ENCODE measurements at places on chromosomes 3 and 15.

DNA sequence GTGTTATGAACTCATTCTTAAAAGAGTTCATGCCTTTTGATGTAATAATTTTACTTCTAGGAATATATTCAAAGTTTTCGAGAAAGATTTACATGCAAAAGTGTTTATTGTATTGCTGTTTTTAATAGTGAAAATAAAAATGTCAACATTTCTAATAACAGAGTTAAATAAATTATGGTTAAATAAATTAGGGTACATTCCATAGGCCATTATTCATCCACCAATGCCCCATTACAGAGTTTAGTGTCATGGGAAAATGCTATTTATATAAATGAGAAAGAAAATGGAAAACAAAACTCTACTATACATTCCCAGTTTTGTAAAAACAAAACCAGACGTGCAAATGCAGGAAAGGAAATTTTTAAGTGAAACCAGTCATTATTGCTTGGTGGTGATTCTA lies 538.1 kb upstream of the TBL1XR1 start:
- DNase-seq: no peak

DNA sequence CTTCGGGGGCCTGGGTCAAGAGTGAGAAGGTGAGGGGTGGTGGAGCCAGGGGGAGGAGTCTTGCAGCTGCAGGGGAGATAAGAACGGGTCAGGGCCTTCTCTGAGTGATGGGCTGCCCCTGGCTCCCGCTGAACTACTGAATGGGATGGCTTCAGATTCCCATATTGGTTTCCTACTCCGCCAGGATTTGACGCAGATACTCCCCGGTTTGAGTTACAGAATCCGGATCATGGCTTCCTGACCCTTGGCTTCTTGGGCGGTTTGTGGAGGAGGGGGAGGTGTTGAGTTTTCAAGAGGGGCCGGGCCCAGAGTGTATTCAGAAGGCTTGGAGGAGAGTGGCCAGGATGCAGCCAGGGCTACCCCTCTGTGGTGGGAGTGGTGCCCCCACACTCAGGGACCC lies 119.9 kb upstream of the ATP2B2 start:
- no peak for DNase-seq

DNA sequence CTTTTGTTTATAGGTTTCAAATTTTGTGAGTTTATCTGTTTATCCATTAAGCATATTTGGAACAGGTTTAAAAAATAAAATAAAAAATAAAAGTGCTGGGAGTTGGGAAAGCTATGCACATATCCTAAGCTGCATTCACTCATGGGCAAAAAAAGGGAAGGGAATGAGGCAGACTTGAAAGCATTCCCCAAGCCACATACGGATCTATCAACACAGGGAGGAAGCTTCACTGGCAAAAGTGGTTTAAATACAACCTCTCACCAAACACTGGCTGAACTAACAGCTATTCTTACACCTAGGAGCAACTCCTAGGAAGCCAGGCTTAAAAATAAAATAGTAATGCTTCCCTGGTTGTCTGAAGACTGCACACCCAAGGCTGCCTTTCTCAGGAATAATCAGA lies 101.2 kb downstream of the PCCB start:
- DNase-seq: no peak

- no peak for DNase-seq
These were observed 49.5 kb downstream of the MYLK start for GRCh38 chr3:123834631-123835030.

GRCh38 chr3:55698831-55699230 lies 211.7 kb upstream of the WNT5A start:
- DNase-seq: no peak

GRCh38 chr3:113927556-113927955 lies 20.3 kb upstream of the ZDHHC23 start:
- no peak for DNase-seq

GRCh38 chr3:130773366-130773765 lies 26.7 kb upstream of the PIK3R4 start:
- DNase-seq: no peak

- no peak for DNase-seq
These were observed 94.6 kb downstream of the THRB start for GRCh38 chr3:24400015-24400414.

GRCh38 chr3:158702815-158703481 lies 29.3 kb downstream of the RARRES1 start:
- DNase-seq: no peak

DNA sequence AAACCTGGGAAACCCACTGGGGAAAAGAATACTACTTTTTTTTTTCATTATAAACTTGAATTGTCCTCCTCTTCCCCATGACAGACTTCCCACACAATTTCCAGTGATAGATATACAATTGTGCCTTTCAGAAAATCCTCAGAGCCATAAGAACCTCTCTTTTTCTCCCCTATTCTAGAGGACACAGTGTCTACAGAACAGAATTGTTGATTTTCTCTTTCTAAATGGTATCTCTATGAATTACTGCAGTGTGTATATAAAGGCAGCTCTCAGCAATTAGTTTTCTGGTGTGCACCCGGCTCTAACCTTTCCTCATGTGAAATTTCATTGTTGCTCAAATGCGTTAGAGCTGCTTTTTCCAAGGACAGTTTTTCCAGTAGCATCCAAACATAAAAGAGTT lies 430.1 kb downstream of the TUSC7 start:
- no peak for DNase-seq

- no peak for DNase-seq
These were observed 33.6 kb upstream of the PLSCR2 start for GRCh38 chr3:146502887-146503460.

GRCh38 chr3:10116138-10116460 lies 624 bp downstream of the BRK1 start:
- DNase-seq: peak; percentile 18

DNA sequence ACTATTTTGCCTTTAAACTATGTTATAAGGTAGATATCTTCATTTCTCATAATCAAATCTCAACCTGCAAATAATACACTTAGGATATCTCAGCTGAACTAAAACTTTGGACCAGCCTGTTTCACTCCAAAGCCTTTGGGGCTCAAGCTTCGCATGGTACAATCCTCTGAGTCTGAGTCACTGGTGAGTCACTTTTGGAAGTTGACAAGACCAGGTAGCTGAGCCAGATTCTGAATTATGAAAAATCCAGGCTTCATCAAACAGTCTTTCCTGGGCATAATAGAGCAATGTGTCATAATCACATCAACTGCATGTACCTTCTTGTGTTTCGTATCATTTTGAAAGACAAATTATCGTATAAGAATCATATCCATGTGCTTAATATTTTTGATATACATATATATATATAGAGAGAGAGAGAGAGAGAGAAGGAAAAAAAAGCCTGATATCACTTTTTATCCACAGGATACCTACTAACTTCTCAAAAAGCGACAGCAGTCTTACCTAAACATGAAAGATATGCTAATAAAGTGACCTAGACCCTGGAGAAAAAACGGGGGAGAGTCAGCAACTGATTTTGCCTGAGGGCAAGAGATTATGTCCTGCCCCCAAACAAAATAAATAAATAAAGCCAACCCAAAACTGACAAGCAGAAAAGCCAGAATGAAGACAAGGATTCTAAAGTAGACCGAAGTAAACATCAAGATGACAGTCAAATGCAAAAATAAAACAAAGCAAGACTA lies 263.9 kb upstream of the TGFBR2 start:
- no peak for DNase-seq

DNA sequence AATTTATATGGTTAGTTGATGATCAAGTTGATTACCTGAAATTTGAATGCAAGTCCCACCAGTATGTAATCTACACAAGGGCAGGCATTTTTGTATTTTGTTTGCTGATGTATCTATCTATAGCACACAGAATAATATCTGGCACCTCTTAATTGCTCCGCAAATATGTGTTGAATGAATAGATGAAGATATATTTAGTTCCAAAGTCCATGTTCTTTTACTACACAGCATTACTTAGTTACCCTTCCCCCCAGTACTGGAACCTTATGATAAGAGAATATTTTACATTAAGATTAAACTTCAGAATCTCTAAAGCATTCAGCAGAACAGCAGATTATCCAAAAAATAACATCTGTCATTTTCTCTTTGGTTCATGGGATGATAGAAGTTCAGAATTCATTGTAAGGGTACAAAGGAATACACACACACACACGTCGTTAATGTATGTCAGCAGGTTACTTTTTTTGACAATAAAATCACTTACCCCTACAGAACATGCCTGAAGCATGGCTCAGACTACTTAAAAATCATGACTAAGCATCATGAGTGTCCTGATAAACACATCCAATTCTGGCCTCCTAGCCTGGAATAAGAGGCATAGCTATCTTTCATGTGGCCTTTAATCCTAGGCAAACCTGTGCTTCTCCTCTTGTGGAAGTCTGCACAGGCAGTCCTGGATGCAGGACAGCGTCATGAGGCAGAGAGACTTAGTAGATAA lies 148.9 kb upstream of the TBC1D5 start:
- no peak for DNase-seq

GRCh38 chr3:121970047-121970446 lies 52.0 kb downstream of the ILDR1 start:
- no peak for DNase-seq

- DNase-seq: no peak
These were observed 72.6 kb downstream of the CCNL1 start for GRCh38 chr3:157087373-157087772.

GRCh38 chr15:69535101-69535638 lies 82.6 kb downstream of the RPLP1 start:
- no peak for DNase-seq

DNA sequence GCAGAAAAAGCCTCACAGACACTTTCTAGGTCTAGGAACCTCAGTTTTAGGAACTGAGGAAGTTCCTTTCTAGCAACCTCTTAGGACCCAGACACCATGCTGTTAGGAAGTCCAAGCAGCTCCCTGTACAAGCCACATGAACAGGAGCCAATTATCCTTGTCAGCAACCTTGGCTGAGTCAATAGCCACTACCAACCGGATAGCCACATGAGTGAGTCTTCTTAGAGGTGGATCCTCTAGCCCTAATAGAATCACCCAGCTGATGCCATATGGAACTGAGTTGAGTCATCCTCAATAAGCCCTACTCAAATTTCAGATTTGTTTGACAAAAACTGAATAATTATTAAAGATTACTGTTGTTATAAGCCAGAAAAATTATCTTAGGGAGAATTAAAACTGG lies 256.2 kb downstream of the NLGN1 start:
- no peak for DNase-seq

- no peak for DNase-seq
These were observed 316.5 kb upstream of the ADAMTS9 start for GRCh38 chr3:65004306-65004705.

GRCh38 chr3:188306435-188307005 lies 152.6 kb downstream of the LPP start:
- no peak for DNase-seq

DNA sequence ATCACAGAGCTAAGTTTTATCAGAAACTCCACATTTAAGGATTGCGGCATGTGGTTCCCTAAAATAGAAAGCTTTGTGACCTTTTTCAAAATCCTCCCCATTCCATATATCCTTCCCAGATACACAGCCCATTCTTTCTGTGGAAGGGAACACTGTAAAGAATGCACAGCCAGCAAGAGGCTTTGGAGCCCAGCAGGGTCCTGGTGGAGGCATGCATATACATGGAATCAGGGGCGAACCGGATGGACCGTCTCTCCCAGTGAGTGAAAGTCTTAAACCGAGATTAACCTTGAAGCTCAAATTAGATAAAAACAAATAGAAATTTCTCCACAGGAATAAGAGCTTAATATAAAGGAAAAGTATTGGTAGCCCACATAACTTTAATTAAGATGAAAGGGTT lies 436.2 kb upstream of the MDFIC2 start:
- no peak for DNase-seq

DNA sequence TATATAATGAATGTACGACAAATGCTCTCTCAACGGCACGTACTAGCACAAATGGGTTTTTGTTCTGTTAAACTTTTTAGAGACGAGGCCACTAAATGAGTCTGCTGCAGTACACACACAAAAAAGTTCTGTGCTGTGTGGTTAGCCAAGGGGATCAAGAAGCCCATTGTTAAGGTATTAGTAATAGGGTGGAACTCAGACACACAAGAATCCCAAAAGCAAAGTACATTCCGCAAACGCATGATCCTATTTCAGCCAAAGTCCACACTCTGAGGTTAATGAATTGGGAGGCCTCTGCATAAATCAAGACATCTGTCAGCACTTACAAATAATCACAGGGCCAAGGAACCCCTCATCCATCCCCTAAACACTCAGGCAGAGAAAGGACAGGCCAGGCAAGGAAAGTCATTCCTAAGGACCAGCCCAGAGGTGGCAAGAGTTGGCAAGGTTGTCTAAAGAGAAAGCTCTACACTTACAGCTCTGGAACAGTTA lies 12.1 kb downstream of the OSBPL10 start:
- DNase-seq: no peak

DNA sequence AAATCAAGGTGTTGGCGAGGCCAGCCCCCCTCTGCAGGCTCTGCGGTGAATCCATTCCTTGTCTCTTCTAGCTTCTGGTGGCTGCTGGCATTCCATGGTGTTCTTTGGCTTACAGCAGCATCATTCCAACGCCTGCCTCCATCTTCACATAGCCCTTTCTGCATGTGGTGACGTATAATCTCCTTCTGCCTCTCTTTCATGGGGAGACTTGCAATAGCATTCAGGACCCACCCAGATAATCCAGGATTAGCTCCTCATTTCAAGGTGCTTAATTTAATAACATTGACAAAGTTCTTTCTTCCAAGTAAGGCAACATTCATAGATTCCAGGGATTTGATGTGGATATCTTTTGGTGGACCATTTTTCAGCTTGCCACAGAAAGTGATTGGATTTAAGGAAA lies 35.8 kb downstream of the ISG20 start:
- DNase-seq: no peak

- DNase-seq: no peak
These were observed 563.4 kb upstream of the DPPA4 start for GRCh38 chr3:109900783-109901182.

GRCh38 chr3:19148768-19149091 lies 420 bp downstream of the KCNH8 start:
- DNase-seq: no peak

DNA sequence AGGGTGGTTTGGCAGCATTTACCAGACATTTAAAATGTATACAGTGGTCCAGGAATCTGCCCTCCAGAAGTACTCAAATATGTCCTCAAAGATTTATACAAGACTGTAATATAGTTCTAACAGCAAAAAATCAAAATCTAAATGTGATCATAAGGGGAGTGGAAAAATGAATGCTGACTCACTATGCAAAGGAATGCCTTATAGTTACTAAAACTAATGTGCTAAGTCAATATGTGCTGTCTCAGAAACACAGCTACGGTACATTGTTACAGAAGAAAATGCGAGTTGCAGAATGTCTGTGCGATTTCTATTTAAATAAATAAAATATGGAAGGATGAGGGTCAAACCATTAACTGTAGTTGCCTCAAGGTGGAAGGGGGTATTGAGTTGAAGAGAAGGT lies 230.1 kb upstream of the UBE2E1 start:
- DNase-seq: no peak

DNA sequence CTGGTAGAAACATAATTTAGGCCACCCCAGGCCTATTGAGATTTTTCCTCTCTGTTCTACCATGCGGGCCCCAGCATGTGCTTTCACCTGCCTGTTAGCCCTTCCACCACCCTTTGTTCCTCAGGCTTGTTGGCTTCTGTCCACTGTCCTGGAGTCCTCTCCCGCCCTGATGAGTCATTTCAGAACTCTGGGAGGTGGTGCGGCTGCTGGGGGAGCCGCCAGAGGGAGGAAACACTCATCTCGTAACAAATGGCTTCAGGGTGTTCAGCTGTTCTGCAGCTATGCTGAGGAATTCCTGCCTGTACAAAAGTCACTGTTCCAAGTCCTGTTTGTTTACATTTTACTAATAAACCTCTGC lies 36.3 kb downstream of the LRTM1 start:
- DNase-seq: no peak

- DNase-seq: no peak
These were observed 75.1 kb downstream of the SLC12A8 start for GRCh38 chr3:125137358-125138033.

GRCh38 chr15:90871716-90872485 lies 3.5 kb downstream of the FURIN start:
- DNase-seq: peak; percentile 29
